ENCODE measurements at places on chromosomes 12 and 14.

GRCh38 chr14:101726295-101726953 is 35.1 kb upstream of the PPP2R5C start:
- no peak for DNase-seq

DNA sequence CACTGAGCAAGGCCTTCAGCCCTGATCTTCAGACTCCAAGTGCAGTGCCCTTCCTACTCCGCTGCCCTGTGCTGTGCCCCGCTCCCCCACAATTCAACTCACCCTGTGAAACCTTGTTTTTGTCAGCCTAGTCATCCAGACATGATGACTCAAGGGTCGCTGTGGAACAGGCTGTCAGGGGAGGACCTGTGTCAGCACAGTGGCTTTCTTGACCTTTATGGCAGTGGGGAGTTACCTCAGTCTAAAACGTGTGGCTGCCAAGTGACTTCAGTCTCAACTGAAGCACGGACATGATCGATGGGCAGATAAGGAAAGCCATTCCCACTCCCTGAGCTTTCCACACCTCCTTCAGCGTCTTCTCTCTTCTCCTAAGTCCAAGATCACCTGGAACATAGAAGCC is 16.3 kb upstream of the FLVCR2 start:
- DNase-seq = no peak

DNA sequence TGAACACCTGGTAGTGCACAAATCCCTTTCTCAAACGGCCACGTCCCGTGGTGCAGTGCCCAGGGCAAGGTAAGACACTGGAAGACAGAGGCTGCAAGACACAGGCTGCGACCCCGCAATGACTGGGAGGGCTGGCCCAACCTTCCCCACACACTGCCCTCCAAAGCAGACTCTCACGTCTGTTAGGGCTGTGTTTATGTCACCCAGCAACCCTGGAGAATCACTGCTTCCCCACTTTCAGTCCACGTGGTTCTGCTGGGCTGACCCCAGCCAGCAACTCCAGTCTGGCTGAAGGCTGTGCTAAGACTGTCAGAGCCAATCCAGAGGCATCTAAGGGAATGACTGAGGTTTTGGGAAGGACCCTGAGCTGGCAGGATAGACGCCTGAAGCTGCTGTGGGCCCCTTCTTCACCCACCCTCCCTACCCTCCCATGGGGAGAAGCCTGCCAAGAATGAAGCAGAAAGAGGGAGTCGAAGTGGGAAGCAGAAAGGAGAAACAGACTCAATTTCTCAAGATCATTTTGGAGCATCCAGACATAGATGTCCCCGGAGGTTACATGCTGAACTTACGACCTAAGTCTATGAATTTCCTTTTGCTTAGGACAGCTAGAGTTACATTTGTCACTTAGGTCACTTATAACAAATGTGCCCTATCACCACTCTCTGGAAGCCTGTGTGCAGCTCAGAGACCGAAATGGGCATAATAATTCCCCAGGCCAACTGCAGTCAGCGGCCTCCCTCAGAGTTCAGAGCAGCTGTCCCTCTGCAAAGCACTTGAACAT is 11.7 kb downstream of the KDM2B start:
- no peak for DNase-seq

- no peak for DNase-seq
Observed at GRCh38 chr12:31508436-31509150, 82.3 kb downstream of the DENND5B start.

DNA sequence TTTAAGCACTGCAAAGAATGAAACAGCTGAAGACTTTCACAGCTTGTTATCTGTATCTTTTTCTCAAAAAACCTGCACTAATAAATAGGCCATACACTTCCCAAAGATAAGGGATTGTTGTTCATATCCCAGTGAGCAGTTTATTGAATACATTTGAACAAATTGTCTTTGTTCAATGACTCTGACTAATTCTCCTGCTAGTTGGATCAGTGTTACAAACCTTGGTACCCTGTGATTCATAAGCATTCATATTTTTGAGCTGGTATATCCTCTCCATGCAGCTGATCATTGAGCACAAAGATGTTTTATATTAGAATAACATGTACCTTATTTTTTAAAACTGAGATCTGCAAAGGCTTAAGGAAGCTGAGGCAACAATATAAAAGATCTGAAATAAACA is 58.9 kb upstream of the FSCB start:
- no peak for DNase-seq

DNA sequence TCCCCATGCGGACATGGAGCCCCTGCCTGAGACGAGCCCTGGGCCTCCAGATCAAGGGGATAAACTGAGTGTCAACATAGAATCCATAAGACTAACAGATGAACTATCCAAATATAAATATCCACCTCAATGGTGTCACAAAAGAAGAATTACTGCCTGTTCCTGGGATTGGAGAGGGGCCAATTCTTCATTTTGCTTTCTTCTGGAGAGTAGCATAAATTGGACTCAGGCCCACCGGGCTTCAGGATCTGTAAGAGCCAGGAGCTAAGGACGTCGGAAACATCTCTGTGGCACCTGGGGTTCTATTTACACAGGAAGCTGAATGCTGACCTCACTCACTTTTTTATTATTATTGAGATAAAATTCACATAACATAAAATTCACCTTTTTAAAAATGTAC is 408.2 kb upstream of the CCDC196 start:
- no peak for DNase-seq

DNA sequence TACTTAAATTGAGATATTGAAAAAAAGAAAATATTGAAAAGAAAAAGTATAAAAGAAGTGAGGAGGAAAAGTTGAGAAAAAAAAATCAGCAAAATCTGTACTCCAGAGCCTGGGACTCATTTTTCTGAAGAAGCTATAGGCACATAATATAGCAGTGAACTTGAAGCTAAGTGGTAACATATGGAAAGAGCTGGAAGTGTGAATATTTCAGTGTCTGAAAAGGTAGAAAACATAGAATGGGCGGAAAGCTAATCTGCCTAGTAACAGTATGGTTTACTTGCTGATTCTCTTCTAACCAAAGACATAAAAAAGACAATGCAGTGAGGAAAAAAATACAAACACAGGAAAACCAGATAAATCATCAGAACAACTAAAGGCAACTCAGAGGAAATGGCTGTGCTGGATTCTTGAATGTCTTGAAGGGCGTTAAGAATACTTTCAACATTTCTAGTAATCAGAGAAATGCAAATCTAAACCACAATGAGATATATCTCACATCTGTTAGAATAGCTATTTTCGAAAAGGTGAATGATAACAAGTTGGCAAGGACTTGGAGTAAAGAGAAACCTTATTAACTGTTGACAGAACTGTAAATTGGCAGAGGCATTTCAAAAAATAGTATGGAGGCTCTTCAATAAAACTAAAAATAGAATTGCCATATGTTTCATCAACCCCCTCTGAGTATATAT is 784.6 kb downstream of the LRFN5 start:
- no peak for DNase-seq

DNA sequence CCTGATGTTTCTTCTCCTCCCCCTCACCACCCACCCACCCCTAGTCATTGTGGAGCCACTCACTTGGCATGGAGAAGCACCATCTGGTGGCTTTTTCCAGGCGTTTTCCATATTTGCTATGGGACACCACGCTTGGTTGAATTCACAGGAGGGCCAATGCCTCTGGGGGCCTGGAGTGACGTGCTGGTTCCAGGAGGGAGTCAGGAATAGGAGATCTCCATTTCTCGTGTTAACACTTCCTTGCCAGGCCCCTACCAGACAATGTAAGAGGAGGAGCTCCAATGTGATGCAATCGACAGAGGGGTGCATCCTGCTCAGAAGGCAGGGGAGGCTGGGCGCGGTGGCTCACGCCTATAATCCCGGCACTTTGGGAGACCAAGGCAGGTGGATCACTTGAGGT is 21.6 kb upstream of the TESC start:
- no peak for DNase-seq

DNA sequence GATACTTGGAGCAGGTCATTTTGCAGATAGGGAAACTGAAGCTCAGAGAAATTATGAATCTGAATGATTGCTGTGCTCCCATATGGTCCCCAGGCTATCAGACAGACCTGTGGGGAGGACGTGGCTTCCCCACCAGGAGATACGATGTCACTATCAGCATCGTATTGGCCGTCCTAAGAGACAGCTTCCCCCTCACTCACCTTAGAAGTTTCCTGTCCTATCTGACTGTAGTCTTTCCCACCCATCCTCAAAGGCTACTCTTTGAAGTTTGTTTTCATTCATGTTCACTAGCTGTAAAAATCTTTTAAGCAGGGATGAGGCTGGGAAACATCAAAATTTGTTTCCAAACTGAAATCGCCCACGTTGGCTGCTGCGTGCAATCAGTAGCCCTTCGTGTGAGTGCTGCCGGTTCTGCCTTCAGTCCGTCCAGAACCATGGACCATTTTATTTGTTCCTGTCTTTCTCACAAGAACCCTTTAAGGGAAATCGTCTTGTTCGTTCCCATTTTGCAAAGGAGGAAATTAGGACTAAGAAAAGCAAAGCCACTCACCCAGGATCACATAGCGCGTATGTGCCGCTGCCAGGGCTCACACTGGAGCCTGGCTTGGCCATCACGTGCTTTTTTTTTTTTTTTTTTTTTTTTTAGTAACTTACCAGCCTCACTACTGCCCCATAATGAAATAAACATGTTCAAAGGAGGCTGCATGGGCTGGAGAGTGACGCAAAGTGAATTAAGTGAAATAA is 1.0 kb upstream of the KDM2B start:
- peak; percentile 63 for DNase-seq

GRCh38 chr12:94173660-94174265 is 25.4 kb downstream of the PLXNC1 start:
- DNase-seq = no peak

GRCh38 chr14:20846560-20846959 is 43.9 kb upstream of the RNASE1 start:
- DNase-seq = no peak

- DNase-seq = peak; percentile 53
Observed at GRCh38 chr12:110281549-110282299, 677 bp downstream of the ATP2A2 start.

DNA sequence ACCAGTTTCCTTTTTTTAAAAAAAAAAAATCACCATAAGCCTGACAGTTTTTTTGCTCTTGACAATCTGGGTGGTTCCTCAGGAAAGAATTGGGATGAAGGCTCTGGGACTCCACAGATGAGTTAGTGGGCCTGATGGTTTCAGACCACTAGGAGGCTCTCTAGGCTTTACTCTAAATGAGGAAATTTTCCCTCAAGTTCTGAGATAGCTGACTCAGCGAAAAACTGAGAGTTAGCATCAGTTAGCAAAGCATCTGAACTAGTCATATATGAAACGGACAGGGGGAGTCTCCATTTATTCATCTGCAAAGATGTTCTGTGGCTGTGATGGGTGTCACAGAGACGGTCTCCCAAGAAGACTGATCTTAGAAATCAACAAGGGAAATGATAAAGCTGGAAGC is 314.3 kb upstream of the OR4E1 start:
- no peak for DNase-seq

DNA sequence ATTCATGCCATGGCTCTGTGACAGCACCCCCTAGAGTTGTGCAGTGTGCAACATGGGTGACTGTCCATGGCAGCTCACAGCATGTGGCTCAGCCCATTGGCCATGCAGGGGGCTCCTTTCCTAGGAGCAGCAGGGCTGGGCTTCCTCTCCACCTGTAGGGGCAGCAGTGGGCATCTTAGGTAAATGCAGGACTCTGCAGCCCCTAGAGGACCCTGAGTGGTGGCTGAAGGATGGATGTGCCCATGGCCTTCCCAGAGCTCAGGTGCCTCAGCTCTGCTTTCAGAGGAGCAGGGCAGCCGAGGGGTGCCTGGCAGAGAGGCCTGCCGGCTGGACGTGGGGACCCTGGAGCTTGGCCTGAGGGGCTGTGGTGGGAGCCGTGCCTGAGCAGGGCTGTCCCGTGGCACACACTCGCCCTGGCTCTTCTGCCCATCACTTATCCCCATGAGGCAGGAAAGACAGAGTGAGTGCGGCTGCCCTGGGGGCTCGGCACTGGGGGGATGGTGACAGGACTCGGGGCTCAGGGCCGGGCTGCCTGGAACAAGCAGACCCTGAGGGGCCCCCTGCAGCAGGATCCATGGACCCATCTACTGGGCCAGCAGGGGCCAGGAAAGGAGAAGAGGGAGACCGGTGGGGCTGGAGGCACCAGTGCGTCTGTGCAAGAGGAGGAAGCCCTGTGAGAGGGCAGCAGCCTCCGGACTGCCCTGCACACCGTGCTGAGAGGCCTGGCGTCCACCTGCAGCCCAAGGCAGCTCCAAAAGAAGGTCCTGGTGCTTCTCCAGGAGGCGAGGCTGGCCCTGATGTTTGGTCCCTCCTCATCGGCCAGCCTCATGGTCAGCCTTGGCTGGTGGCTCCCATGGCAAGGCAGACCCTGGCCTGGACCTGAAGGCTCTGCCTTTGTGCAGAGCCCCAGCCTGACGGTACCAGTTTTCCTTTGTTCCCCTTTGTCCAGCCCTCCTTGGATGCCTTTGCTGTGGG is 7.6 kb downstream of the ADSS1 start:
- DNase-seq = no peak

GRCh38 chr14:70709726-70710382 is 68.1 kb downstream of the TTC9 start:
- no peak for DNase-seq

DNA sequence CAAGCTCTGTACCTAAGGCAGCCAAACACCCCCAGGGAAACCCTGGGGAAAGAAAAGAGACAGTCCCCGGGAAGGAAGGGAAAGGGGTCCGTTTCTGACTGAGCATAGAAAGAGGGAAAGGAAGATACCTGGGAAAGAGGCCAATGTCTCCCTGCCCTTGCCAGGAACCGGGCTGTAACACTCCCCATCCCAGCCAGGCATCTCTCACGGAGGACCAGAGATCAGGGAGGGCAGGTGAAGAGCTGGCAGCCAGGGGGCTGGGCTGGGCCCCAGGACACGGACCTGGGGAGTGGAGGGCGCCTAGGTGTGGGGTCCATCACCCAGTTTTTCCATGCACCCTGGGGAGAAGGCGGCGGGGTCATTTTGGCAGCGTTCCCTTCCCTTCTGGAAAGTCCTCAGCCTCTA is 18.9 kb upstream of the PLEKHH1 start:
- no peak for DNase-seq

- DNase-seq = no peak
Observed at GRCh38 chr14:71060274-71060673, 153.0 kb downstream of the PCNX1 start.

DNA sequence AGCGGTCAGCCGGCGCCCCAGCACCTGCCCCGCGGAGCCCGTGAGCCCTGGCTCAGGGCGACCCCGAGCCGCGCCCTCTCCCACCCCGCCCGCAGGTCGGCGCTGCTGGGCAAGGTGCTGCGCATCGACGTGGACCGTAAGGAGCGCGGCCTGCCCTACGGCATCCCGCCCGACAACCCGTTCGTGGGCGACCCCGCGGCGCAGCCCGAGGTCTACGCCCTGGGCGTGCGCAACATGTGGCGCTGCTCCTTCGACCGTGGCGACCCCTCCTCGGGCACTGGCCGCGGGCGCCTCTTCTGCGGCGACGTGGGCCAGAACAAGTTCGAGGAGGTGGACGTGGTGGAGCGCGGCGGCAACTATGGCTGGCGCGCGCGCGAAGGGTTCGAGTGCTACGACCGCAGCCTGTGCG is 14.4 kb downstream of the HHIPL1 start:
- no peak for DNase-seq

DNA sequence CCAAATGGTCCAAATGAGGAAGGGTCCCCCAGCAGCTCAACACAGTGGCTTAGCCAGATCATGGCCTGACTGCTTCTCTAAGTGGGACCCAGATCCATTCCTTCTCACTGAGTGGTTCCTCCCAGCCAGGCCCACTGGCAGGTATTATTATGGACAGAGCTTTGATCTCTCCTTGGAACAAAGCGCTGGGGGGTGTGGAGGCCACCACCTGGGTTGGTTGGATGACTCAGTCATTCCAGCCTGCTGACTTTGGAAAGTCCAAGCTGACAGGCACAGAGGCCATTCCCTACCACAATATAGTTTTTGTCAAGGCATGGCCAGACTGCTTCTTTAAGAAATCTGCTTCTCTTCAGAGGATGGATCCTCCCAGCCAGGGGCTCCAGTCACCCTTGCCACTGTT is 341.1 kb downstream of the BTG1 start:
- DNase-seq = peak; percentile 32

All from foreskin fibroblast (primary cell).